ENCODE measurements at places on chromosomes 1 and 21.

DNA sequence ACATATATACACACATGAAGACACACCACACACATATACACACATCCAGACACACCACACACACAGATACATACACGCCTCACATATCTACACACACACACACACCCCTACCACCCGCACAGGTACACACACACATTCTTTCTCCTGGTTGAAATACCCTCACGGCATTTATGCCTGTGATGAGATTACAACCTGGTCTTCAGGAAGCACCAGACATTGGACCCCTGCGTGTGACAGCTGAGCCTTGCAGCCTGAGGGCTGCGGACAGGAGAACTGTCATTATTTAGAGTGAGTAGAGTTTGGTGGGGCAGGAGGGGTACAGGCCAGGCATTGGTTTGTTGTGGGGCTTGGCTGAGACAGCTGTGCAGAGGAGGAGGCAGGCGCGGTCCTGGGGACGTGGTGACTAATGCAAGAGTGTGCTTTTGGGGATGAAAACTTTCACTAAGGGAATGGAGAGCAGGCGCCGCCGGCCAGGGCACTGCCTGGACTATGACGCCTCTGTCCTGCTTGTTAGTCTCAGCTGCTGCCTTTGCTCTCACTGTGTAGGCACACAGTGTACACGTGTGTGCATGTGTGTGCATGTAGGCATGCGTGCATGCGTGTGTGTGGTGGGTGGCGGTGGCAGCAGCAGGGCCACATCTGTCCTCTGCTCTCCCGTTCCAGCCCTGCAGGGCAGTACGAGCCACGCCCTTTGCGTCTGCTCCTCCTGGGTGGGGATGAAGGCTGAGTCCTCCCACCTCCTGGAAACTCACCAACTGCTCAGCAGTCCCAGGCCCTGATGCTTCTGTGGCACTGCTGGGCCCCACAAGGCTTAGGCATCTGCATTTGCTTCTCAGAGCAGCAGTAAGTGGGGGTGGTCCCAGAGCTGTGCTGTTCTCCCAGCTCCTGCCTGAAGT is 57.6 kb downstream of the SPSB1 start:
- no peak for DNase-seq

GRCh38 chr1:219177363-219177762 is 3.7 kb downstream of the LYPLAL1 start:
- DNase-seq, result no peak

- DNase-seq, result peak; percentile 89
Observed at GRCh38 chr1:109619576-109620400, at the start of the genes AMPD2 and GNAT2. AMPD2 (plus strand) TSS chr1:109619837; CDS start chr1:109621176, 1,339 bp downstream. GNAT2 (minus strand) TSS chr1:109619616; CDS start chr1:109612870, 6,746 bp downstream.

DNA sequence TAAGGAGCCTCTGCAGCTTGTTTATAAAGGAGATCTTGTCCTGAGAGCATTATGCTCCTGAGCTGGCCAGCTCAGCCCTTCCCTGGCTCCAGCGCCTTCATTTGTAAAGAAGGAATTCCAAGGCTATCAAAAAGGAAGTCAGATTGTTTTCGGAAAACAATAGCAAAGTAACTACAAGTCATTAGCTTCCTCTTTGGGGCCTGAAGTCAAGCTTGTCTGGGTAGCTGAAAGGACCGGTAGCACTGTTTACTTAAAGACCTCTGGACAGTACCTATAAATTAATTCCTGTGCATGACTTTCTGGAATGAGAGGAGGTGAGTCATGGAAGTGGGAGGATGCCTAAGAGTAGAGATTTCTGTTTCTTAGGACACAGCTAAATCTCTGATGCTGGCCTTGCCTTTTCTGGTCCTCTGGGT is 20.7 kb upstream of the GJA5 start:
- DNase-seq, result no peak
